ENCODE measurements at places on chromosomes 3 and 15.

DNA sequence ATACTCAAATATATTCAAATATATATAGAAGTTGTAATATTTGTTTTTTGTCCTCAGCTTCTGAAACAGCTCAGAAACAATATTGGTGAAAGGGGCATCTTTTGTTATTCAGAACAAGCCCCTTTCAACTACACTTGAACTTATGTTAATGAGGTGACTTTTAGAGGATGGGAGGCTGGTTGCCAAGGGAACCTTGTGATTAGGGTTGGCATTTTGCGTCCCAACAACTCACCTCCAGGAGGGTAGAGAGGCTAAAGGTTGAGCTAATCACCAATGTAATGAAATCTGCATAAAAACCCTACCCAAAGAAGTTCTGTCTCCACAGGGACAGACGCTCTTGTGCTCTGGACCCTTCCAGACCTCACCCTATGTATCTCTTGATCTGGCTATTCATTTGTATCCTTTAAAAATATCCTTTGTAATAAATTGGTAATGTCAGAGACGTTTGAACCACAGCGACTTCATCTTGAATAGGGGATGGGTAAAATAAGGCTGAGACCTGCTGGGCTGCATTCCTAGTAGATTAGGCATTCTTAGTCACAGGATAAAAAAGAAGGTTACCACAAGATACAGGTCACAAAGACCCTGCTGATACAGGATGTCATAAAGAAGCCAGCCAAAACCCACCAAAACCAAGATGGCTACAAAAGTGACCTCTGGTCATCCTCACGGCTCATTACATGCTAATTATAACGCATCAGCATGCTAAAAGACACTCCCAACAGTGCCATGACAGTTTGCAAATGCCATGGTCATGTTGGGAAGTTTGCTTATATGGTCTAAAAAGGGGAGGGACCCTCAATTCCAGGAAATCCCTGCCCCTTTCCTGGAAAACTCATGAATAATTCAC lies 111.1 kb downstream of the FMN1 start:
- DNase-seq = no peak

GRCh38 chr3:94317017-94317416 lies 254.2 kb downstream of the NSUN3 start:
- no peak for DNase-seq

DNA sequence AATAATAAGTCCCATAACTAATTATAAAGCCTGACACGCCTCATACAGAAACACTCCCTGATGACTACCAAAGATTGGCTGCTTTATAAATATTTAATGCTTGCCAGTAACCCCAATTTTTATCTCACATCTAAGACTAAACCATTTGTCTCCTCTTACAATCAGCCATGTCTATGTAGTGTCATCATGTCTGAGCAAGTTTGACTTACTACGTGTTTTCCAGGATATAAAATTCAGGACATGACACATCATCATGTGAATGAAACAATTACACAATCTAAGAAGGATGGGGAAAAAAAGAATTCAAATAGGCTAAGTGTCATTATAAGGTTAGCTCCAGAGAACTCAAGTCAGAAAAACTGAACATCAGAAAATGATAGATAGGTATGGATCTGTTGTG lies 208.7 kb downstream of the MECOM start:
- peak; percentile 90 for DNase-seq

DNA sequence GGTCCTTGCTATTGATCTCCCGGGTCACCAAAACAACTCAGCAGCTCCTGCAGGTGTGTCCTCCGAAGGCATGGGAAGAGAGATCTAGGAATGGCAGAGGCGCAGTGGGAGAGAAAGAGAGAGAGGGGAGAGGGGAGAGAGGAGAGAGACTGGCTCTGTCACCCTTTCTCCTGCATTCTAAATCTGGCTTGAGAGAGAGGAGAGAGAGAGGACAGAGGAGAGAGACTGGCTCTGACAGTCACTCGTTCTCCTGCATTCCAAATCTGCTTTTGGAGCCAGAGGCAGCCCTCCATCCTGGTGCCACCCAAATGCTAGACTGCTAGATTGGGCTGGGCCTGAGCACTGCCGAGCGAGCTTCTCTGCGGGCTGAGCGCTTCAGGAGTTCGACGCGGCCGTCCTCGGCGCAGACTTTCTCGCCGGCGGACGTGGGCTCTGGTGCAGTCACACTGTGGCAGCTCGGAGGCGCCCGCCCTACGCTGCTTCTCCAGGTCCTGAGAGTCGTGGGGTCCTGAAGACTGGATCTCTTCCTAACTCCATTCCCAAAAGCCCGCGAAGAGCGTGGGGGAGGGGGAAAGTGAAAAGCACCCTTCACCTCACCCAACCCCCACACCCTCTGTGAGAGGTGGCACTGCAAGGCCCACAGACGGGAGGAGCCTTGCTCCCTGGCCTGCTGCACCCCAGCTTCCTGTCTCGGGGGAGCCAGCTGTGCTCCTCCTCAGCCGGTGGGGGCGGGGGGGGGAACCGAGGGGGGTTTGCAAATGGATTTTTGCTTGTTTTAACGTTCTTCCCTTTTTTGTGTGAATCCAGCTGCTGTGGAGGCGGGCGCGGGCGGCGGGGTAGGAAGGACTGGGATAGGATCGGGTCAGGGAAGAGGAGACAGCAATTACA lies 222.3 kb downstream of the MEIS2 start:
- DNase-seq = no peak

DNA sequence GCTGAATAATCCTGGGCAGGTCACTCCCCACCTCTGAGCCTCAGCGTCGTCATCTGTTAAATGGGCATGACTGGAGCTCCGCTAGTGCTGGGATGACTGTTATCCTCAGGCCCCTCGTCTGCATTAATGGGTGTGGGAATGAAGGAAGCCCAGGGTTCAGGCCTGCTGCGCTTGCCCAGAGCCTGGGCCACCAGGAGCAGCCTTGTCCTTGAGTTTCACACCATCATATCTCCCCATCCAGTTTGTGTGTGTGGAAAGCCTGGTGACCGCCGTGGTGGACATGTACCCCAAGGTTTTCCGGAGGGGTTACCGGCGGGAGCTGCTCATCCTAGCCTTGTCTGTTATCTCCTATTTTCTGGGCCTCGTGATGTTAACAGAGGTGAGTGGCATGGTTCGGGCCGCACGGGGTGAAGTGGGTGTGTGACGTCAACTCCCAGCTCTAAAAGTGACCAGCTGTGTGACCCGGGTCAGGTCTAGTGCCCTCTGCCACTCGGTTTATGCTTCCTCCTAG lies 63.5 kb upstream of the SLC6A1 start:
- DNase-seq = no peak

- DNase-seq = no peak
These were observed 213.6 kb downstream of the SSR3 start for GRCh38 chr3:156341332-156341731.

DNA sequence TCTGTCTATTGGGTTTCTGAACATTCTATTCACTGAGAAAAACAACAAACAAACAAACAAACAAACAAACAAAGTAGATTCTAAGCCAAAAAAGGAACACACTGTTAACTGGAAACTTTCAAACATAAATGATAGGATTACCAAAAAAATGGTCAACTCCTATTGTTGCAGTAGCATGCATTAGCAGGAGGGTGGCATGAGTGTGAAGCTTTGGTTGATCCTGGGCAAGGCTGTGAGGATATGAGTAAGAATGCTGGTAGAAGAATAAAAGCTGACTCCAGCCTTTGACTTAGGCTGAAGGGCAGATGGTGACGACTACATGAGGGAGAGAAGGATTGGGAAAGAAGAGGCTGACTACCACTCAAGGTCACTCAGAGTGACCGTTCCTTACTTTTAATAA lies 810.3 kb downstream of the VGLL3 start:
- no peak for DNase-seq

DNA sequence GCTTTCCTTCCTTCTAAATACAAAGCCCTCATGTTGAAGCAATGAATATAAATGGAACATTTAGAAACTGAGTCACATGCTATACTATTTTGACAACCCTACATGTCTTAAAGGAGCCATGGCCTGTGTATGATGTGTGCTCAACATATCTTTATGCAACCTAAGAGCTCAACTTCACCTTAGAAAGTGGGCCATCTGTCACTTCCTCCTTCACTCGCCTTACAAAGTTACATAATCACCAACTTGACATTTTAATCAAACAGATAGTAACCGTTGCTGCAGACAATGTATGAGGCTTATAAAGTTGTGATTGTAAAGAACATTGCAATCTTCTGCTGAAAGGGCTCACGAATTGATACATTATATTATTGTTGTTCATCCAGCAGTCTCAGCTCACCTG lies 163.6 kb downstream of the SERPINI1 start:
- DNase-seq = no peak

DNA sequence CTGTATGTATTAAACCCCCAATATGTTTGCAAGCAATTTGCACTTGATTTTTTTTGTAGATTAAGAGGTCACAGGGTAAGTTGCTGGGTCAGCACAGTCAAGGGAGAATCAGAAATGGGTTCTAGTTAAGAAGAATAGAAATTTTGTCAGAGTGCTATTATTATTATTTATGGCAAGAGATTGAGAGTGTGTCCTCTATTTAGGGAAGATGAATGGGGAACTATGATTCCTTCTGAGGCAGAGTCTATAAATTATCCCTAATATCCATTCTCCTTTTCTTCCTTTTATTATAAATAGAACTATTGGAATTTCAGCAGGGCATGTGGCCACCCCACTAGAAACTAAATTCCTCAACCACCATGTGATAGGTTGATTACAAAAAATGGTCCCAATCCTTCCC lies 209.9 kb upstream of the UBE2E1 start:
- no peak for DNase-seq

DNA sequence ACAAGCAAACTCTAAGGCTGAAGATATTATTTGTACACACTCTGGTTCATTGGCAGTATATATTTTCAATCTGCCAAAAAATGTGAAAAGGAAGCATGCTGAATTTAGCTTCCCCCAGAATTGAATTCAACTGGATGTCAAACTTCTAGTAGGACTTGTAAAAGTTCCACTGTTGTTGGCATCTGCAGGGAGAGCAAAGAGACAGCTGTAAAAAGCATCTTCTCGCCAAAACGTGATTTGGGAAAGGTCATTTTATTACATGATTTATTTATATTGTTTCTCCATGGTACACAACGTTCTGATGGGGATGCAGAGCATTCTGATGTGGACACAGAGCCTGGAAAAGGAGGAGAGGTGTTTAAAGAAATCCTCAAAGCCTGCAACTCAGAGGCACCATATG lies 196.7 kb upstream of the ADAMTS9 start:
- no peak for DNase-seq

DNA sequence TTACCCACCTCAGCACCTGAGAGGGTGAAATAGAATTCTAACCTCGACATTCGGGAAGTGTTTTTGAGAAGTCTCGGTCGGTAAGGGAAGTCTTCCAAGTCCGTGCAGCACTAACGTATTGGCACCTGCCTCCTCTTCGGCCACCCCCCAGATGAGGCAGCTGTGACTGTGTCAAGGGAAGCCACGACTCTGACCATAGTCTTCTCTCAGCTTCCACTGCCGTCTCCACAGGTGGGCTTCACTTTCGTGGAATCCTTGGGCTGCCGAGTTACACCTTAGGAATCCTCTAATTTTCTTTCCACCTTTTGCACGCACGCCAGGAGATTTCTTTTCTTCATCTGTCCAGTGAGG lies 775 bp downstream of the CCNDBP1 start:
- no peak for DNase-seq

GRCh38 chr3:160564949-160565441 lies 376 bp downstream of the KPNA4 start:
- DNase-seq = peak; percentile 21

DNA sequence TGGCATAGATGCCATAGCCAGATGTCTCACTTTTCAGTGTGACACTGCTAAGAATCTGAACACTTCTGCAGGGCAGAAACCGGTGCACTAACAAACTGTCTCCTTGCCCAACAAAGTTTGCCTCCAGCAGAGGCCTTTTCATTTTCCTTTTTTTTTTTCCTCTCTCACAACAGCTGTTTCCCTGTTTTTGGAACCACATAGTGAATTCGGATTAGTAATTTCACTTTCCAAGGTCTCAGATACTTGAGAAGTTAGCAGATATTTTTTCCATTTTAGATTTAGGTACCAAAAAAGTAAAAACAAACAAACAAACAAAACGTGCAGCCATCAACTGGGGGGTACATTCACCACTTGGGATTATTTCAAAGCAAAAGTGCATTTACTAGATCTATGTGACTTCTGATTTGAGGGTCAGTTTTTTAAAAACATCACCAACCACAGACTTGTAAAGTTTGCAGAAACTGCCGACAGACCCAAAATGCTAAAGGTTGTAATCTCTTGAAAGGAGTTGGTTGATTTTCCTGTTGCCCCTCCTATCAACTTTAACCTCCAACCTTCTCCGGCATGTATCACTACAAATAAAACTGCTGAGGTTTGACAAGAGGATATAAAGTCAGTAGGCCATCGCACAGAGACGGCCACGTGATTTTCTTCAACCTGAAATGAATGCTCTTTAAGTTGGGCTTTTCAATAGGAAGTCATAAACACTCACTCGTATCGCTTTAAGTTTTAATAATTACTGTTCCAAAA lies 169.1 kb downstream of the CDIN1 start:
- peak; percentile 43 for DNase-seq

GRCh38 chr3:167839460-167840134 lies 104.1 kb downstream of the SERPINI1 start:
- no peak for DNase-seq

GRCh38 chr3:140765246-140765645 lies 87.4 kb downstream of the TRIM42 start:
- DNase-seq = no peak

GRCh38 chr15:40043927-40044716 lies 5.1 kb upstream of the SRP14 start:
- DNase-seq = no peak

DNA sequence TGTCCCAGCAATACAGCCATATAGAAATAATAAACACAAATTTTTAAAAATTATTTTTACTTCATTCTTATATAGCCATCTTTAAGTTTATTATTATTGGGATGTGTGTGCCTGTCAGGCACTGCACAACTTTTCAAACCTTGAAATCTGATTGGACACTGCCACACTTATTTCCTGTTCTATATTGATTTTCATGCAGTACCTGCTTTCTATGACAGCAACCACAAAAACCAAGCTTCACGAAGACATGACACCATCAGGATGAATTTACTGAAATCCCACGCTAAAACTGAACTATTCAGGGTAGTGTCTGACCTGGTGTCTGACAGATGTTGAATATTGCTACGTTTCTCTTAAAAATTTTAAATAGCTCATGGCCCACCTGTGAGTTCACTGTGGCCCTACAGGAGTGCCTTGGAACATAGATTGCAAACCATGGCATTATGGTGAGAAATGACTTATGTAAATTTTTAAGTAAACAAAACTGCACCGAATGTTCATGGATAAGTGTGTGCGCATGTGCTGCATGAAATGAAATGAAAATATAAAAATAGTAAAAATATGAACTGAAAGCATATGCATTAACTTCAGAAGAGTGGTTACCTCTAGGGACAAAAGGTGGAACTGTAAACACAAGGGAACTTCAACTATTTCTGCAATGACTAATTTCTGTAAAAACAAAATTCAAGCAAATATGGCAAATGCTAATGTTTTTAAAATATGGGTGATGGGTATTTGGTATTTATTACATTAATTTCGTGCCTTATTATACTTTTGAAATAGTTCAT lies 152.3 kb downstream of the ZBTB20 start:
- no peak for DNase-seq

GRCh38 chr3:16060358-16060852 lies 114.1 kb upstream of the GALNT15 start:
- peak; percentile 98 for DNase-seq

- DNase-seq = no peak
These were observed 775.6 kb downstream of the ROBO2 start for GRCh38 chr3:77815467-77815866.

Data from dermis microvascular lymphatic vessel endothelial cell (primary cell).